ENCODE measurements at places on chromosomes 6 and 20.

DNA sequence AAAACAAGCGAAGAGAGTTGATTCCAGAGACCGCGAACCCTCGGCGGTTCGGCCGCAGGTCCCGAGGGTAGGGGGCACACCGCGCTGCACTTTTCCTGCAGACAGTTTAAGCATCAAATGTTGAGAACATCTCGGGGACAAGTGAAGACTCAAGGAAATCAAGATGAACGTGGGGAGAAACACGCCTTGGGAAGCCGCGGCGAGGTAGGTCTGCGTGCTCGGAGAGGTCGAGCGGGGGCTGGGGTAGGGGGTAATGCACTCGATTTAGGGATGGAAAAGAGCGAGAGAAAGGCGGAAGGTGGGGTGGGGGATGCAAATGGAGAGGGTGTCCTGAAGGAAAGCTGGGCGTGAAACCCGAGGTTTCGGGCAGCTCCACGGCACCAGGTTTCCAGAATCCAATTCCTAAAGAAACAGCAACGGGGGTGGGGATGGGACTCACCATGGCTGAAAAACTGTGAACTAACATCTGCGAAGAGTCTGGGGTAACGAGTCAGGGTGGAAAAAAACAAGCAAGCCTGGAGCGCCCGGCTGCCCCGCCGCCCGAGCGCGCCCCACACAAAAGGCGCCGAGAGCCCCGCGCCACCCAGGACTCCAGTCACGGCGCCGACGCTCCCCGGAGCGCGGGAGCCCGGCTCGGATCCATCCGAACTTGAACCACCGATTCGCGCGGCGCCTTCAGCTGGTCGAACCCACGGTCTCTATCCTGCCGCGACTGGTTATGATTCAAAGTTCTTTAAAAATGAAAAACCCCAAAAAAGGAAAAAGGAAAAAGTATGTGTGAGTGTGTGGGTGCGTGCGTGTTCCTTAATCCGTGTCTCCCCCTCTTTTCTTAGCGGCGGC lies 3.5 kb downstream of the TFAP2A start:
- no peak for DNase-seq

DNA sequence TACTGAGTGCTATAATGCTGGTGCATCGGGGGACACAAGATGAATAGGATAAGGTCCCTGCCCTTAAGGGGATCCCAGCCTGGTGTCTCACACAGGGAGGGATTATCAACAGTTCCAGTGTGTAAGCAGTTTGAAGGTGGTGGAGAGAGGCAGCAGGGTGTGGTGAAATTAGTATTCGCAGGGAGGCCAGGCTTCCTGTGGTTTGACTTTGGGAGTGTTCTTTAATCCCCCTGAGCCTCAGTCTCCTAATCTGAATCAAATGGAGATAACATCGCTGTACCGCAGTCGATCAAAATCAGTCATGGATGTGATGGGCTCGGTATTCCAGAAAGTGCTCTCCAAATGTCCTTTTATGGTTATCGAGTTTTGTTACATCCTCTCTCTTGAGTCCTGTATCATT lies 288.1 kb upstream of the SUPT3H start:
- no peak for DNase-seq

GRCh38 chr6:97085772-97086171 lies 161.2 kb downstream of the KLHL32 start:
- DNase-seq, result no peak

GRCh38 chr6:116158641-116159040 lies 32.7 kb upstream of the COL10A1 start:
- no peak for DNase-seq

DNA sequence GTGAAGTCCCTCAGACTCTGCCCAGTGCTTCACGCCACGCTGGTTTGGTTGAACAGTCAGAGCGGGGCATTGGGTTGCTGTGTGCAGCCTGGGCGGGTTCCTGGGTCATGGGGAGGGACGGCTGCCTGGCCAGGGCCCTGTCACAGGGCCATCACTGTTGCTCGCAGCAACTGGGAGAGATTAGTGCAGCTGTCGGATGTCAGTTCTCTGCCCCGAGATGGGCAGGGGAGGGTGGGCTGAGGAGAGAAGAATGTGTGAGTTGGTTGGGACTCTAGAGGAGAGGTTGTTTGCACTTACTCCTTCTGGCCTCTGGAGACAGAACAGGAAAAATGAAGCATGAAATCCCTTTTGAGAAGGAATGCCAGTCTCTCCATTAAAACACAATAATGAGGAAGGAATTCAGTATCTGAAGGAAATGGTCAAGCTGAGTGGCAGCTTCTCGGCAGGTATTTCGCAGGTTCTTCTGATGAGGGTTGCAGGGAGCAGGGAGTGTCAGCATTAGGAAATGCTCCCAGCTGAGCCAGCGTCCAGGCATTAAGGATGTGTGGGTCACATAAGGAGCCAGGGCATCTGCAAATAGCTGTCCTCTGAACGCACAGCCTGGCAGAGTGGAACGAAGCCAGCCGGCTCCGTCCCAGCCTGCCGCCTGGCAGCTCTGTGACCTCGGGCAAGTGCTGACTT lies 95.9 kb downstream of the SSR1 start:
- no peak for DNase-seq

- DNase-seq, result no peak
Observed at GRCh38 chr20:50359607-50360217, 150.5 kb upstream of the PTPN1 start.

DNA sequence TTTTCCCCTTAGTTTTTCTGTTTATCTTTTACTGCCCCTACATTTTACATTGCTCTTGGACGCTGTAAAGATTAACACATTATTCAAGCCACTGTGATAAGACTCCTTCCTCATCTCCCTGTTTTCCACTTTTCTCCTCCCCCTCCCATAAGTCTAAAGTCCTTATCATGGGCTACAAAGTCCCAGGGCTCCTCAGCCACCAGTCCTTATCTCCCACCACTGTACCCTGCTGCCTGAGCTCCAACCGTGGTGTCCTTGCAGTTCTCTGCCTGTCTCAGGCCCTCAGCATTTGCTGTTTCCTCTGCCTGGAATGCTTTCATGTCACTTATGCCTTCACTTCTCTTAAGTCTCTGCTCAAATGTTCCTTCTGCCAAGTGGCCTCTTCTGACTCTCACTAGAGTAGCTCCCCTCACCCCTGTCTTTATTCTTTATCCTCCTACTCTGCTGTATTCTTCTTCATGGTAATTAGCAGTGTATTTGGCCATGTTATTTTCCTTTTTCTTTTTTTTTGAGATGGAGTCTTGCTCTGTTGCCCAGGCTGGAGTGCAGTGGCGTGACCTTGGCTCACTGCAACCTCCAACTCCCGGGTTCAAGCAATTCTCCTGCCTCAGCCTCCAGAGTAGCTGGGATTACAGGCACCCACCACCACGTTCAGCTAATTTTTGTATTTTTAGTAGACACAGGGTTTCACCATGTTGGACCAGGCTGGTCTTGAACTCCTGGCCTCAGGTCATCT lies 10.8 kb upstream of the LATS1 start:
- DNase-seq, result no peak

GRCh38 chr20:31680286-31681127 lies 42.2 kb downstream of the BCL2L1 start:
- no peak for DNase-seq

Data from stimulated activated CD4-positive, alpha-beta T cell treated with anti-CD3 and anti-CD28 coated beads, Interleukin-2, amount 100 ng/mL, for 24 hours (primary cell).